Spinal cord (tissue), 10 donors: ENCODE measurements at places on chromosomes 16 and 17. TPM values are rescaled to one million over a fixed set of nuclear protein-coding genes. Genes with fewer than 3 reads are reported as not detected.

Gene CHST5
- total RNA-seq = 0.89 TPM

Gene SPEM3
- not detected for total RNA-seq

Gene OR4D1
- 0.06 TPM for total RNA-seq

Gene HNF1B
- not detected for total RNA-seq

Gene SENP3
- 71.5 TPM for total RNA-seq

Gene CACNG1
- 0.28 TPM for total RNA-seq

Gene KCNH6
- 0.22 TPM for total RNA-seq

Gene SLC16A13
- total RNA-seq = 0.10 TPM

Gene CHST6
- 5.4 TPM for total RNA-seq

Gene MT1M
- total RNA-seq = 4.0 TPM

Gene HOXB1
- 0.20 TPM for total RNA-seq

Gene KDM6B
- total RNA-seq = 11.2 TPM

Gene SOX8
- 64.0 TPM for total RNA-seq

Gene SLC35G6
- not detected for total RNA-seq

Gene ZNF598
- 5.4 TPM for total RNA-seq

DNA sequence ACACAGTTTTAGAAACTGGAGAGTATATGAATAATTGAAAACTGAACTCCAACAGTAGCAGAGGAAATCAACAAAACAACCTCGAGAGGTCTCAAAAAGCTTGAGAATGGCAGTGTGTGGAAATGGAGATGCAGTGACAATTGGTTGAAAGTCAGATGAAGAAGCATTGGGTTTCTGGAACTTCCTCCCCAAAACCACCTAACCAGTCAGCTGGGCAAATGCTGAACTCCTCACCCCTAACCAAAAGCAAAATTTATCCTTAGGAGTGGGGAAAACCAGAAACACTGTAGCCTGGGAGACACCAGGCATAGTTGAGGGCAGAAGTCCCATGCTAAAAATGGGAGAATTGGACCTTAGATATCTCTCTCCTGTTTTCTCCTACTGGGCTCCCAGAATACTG is 109.9 kb downstream of the TANC2 start:
- DNase-seq = no peak

- no peak for DNase-seq
These were observed 17.6 kb downstream of the MAPK8IP3 start for GRCh38 chr16:1723450-1724147.

GRCh38 chr16:59411961-59412841 is 678.1 kb upstream of the GOT2 start:
- no peak for DNase-seq

- DNase-seq = no peak
These were observed 104.3 kb downstream of the STXBP4 start for GRCh38 chr17:55072898-55073297.

- no peak for DNase-seq
These were observed 127.9 kb downstream of the NPIPB5 start for GRCh38 chr16:22638393-22639206.

- DNase-seq = no peak
These were observed 21.7 kb downstream of the KRT23 start for GRCh38 chr17:40915721-40916256.

- DNase-seq = no peak
These were observed 342.0 kb upstream of the XYLT1 start for GRCh38 chr16:17812771-17813170.

- DNase-seq = no peak
These were observed 9.7 kb upstream of the ITGB3 start for GRCh38 chr17:47243737-47244598.

GRCh38 chr16:4404247-4404966 is 12.0 kb downstream of the CORO7 start:
- DNase-seq = no peak

- DNase-seq = no peak
These were observed 848 bp downstream of the DNASE1L2 start for GRCh38 chr16:2237102-2237482.

- peak; percentile 59 for DNase-seq
These were observed 9.8 kb upstream of the TBX2 start for GRCh38 chr17:61389670-61390478.

GRCh38 chr16:77067900-77068299 is 123.1 kb upstream of the MON1B start:
- no peak for DNase-seq

DNA sequence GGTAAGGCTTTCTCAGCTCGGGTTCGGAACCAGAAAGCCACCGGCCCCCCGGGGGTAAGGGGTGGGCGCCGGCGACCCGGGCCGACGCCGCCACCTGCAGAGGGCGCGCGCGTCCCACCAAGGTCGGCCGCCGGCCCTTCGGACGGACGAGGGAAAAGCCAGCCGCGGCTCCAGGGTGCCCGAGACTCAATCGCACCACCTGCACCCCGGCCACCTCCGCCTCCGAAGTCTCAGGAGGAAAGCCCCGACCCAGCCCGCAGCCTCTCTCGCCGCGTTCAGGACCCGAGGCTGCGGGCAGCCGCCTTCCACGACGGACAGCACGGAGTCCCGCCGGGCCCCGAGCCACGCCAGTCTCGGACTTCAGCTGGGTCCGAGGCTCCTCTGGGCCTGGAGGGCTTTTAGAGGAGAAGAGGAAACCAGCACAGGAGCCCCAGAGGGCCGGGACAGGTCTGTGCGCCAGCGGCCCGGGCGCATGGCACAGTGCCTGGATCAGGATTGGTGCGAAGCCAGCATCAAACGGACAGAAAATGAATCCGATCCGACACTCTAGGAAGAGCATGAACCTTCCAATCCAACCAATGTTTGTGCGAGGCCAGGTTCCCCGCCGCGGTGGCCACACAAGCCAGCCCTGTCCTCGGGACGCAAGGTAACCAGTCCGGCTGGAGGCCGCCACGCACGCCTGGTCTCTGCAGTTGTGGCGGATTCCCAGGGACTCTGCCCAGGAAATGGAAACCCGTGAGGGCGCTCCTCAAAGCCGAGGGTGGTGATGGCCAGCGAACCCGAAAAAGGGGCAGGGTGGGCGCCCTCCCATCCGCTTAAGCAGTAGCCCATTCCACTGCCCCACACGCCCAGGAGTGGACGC is 6.7 kb downstream of the CBX8 start:
- DNase-seq = peak; percentile 41

GRCh38 chr16:64343061-64343819 is 778.6 kb downstream of the CDH11 start:
- no peak for DNase-seq

GRCh38 chr17:37079065-37079708 is 130.4 kb downstream of the AATF start:
- no peak for DNase-seq

DNA sequence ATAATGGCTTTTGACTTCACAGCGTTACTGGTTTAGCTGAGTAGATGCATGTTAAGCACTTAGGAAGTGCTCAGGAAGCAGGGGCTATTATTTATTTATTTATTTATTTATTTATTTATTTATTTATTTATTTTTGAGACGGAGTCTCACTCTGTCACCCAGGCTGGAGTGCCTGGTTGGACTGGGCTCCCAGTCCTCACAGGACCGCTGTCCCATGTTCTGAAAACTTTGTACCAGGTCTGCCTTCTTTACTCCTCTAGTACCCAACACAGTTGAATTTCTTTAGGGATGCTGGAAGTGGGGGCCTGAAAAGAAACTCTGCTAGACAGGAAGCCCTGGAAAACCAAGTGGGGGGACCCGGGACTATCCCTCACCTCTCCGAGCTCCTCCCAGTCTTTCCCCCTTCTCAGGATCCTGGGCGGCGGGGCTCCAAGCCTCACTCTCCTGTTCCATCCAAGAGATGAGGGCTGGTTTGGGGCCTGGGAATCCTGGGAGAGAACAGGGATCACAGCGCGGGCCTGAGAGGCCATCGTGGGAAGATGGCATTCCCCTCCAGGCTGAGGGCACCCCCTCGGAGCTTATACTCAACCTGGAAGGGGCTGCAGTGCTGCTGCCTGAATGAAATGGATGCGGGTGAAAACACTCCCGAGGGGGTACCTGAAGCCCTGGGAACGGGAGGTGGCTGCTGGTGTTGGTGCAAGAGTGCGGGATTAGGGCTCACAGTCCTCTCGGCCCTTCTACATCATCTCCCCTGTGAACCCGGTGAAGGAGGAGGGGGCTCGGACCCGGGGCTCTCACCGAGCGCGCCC is 674 bp downstream of the ZNF688 start:
- peak; percentile 12 for DNase-seq

GRCh38 chr16:71425746-71426068 is 16.1 kb downstream of the TLE7 start:
- DNase-seq = no peak

- no peak for DNase-seq
These were observed 48.8 kb downstream of the AIPL1 start for GRCh38 chr17:6386041-6386630.

DNA sequence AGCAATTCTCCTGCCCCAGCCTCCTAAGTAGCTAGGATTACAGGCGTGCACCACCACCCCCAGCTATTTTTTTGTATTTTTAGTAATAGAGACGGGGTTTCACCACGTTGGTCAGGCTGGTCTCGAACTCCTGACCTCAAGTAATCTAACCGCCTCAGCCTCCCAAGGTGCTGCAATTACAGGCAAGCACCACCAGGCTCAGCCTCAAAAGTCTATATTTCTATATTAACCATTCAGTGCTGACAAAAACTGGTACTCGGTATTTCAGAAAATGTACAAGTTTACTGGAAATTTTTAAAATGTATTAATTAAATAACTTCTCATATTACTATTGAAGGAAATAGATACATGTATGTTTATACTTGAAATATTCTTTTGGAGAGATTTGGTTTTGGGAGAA is 1.4 kb upstream of the HEXD start:
- no peak for DNase-seq

GRCh38 chr16:88793251-88793954 is 8.4 kb upstream of the PIEZO1 start:
- no peak for DNase-seq

DNA sequence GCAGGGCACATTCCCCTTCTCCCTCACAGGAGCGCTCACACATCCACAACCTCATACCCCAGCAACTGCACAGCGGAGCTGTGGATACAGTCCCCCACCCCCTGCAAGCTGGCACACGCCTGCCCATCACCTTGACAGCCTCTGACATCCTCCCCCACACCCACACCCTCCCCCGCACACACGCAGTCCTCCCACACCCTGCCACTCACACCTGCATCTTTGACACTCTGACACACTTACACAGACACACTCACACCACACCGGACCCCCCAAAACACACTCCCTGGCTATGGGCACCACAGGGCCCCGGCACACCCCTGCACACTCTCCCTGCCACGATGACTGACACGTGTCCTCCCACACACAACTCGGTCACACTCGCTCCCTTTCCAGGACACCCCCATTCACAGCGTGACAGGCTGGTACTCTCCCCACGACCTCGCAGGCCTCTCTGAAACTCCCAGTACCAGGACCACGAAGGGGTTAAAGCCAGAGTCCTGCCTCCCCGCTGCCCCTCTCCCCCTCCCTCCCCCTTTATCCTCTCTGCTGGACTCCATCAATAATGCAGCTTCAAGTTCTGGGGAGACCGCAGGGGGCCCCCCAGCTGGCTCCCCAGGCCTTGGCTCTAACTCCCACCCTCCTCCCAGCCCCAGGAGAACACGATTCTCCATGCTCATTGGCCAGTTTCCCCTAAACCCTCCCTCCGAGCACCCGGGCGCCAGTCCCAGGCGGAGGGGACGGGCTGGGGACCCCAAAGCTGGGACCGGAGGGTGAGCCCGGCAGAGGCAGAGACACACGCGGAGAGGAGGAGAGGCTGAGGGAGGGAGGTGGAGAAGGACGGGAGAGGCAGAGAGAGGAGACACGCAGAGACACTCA is at the start of gene PPP1R1B:
TSS of gene PPP1R1B (plus strand) at position 782 of the 876 bp plus-strand sequence. CDS start 441 bp downstream, outside the sequence.
- no peak for DNase-seq

- DNase-seq = no peak
These were observed 8.0 kb upstream of the FASN start for GRCh38 chr17:82105882-82106687.
